ENCODE measurements at places on chromosomes 6 and 20.

DNA sequence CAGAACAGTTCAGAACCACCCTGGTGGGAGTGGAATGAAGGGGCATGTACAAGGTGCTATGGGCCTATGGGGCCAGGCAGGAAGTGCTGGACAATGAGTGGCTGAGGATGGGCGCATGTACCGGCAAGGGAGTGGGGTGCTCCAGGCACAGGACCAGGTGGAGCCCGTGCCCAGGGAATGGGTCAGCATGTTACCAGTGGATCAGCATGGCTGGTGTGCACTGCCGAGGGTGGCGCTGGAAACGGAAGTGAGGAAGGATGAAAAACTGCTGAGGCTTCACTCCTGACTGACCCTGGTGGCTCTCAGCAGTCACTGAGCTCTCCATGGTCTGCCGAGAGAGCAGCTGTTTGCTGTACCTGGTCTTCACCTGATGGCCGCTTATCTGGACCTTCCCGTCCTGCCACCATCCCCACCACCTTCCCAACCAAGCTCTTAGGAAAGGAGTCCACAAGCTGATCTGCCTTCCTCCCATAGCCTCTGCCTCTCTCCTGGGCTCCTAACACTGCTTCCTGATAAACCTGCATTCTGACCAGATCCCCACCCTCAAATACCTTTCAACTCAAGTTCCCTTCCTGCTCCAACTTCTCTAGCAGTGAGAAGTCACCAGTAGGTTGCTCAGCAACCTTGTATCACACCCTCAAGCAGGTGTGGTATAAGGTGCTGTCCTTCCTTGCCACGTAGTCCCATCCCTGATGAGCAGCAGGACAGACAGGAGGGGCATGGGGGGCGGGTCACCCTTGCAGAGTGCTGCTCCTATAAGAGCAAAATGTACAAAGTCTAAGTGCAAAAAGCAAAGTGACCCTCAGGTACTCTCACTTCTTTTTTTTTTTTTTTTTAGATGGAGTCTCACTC lies 7.1 kb downstream of the UQCC2 start:
- no peak for DNase-seq
- H3K27ac ChIP-seq = no peak overlapping the region
- H3K4me3 ChIP-seq = no peak overlapping the region
- no peaks in the 10 kb centered on the region for H3K27me3 ChIP-seq
- peaks cover 24% of the 10 kb centered on the region for H3K36me3 ChIP-seq
- H3K4me1 ChIP-seq = peaks cover 30% of the 10 kb centered on the region

DNA sequence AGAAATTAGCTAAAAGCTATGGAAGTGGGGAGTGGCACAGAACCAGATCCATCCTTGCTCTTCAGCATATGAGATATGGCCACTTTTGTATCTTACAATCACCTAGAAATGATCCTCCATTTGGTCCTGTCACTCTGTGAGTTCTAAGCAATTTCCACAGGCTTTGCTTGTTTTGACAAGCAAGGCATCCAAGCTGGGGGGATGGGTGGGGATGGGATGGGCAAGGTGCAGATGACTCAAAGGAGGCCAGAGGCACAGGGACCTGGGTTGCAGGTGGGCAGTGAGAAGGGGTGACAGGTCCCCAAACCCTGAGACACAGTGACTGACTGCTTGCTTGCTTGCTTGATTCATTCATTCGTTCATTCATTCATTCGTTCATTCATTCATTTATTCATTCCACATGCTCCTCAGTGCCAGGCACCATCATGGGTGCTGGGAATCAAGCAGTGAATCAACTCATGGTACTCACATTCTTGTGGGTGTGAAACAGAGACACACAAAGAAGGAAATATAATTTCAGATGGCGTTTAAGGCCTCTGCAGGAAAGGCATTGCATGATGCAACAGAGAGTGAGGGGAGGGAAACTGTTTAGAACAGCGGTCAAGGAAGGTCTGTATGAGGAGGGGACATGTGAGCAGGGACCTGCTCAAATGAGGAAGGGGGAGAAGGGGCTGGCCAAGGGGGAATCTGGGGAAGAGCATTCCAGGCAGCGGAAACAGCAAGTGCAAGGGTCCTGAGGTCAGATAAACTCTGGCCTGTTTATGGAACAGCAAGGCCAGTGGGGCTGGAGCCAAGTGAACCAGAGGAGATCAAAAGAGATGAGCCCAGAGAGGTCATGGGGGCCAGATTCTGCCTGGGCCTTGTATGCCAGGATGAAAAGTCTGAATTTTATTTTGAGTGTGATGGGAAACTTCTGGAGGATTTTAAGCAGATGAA lies 3.4 kb downstream of the KCNB1 start:
- H3K27me3 ChIP-seq = peaks cover 18% of the 10 kb centered on the region
- H3K4me3 ChIP-seq = no peak overlapping the region
- DNase-seq = no peak
- no peaks in the 10 kb centered on the region for H3K4me1 ChIP-seq
- H3K27ac ChIP-seq = no peak overlapping the region
- H3K36me3 ChIP-seq = no peaks in the 10 kb centered on the region

DNA sequence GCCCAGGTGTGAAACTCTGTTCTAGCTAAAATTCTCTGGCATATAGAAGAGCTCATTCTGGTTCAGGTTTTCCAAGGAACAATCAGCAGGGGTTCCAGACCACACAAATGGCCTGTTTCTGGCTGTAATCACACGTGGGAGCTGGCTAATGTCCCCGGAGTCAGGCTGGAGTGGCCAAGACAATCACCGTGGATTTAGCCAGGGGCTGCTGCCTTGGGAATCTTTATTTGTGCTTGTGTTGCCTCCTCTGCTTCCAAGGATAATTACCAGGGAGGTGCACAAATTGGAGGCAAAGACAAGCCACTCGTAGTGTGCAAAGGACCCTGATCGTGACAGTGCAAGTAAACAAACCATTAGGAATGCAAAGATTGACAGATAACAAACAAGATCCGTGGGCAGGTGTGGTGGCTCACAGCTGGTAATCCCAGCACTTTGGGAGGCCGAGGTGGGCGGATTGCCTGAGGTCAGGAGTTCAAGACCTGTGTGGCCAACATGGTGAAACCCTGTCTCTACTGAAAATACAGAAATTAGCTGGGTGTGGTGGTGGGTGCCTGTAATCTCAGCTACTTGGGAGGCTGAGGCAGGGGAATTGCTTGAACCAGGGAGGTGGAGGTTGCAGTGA lies 77.3 kb downstream of the KCNB1 start:
- H3K27me3 ChIP-seq = peaks cover 6% of the 10 kb centered on the region
- no peak for DNase-seq
- H3K4me1 ChIP-seq = no peaks in the 10 kb centered on the region
- H3K27ac ChIP-seq = no peak overlapping the region
- H3K4me3 ChIP-seq = no peak overlapping the region

GRCh38 chr6:134714113-134714512 lies 235.8 kb downstream of the ALDH8A1 start:
- H3K27ac ChIP-seq = no peak overlapping the region
- H3K36me3 ChIP-seq = no peaks in the 10 kb centered on the region
- H3K4me3 ChIP-seq = no peak overlapping the region

DNA sequence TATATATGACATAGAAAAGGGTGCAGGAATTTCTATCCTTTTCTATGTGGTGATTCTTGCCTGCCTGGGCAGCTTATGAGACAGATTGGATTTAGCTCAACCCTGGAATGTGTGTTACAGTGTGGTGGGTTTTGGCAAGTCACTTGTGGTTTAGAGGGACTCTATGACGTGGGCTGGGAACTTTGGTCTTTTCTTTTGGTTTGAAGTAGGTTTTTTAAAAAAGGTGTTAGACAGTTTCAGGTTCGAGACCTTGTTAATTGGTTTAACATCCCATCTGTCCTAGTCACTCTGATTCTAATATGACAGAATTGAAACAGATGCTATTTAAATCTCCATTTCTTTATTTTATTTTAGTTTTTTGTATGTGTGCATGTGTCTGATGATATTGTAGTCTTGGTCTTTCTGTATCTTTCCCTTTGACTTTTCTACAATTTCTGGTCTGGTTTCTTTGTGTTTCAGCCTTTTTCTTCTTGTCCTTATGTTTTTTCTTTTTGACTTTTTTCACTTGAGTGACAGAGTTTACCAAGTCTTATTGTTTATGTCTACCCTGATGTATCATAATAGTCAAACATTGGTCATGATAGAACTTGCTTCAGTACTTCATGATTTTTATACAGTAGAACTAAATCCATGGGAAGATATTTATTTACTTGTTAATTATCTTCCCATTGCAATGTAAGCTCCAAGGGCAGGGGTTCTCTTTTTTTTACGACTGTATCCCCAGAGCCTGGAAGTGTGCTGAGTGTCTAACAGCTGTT lies 174.3 kb downstream of the CDKAL1 start:
- no peak overlapping the region for H3K27ac ChIP-seq
- DNase-seq = peak; percentile 40
- no peaks in the 10 kb centered on the region for H3K27me3 ChIP-seq
- H3K36me3 ChIP-seq = no peaks in the 10 kb centered on the region
- peaks cover 21% of the 10 kb centered on the region for H3K4me1 ChIP-seq
- no peak overlapping the region for H3K4me3 ChIP-seq

- H3K36me3 ChIP-seq = no peaks in the 10 kb centered on the region
- H3K27me3 ChIP-seq = peaks cover 70% of the 10 kb centered on the region
- no peak overlapping the region for H3K27ac ChIP-seq
- no peak for DNase-seq
- no peak overlapping the region for H3K4me3 ChIP-seq
Observed at GRCh38 chr6:6525933-6526332, 62.6 kb upstream of the LY86 start.

DNA sequence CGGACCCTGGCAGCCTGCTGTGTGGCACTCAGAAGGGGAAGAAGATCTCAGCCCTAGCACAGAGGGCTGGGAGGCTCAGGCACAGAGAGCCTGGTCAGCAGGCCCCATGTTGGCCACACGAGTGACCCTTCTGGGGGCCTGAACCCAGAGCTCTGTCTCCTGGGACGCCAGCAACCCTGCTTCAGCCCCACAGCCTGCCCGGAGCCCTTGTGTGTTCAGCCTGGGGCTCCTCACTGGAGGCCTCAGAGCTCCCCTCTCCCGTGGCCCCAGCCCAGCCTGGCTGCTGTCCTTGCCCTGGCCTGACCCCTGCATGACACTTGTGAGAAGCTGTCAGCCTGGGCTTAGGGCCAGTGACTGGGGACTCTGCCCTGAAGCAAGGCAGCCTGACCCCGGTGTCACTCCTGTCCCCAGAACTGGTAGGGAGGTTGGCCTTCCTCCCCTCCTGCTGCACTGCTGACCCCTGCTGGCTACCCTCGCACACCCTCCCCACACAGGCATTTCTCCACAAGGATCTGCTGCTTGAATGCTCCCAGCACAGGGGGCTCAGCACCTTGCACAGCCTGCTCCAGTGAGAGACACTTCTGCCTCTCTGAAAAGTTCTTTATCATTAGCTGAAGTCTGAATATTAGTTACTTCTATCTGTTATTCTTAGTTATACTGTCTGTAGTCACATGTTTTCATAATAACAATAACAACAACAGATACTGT lies 15.4 kb upstream of the IP6K3 start:
- H3K27ac ChIP-seq = no peak overlapping the region
- H3K27me3 ChIP-seq = no peaks in the 10 kb centered on the region
- no peak overlapping the region for H3K4me3 ChIP-seq
- H3K36me3 ChIP-seq = no peaks in the 10 kb centered on the region
- no peaks in the 10 kb centered on the region for H3K4me1 ChIP-seq
- no peak for DNase-seq

DNA sequence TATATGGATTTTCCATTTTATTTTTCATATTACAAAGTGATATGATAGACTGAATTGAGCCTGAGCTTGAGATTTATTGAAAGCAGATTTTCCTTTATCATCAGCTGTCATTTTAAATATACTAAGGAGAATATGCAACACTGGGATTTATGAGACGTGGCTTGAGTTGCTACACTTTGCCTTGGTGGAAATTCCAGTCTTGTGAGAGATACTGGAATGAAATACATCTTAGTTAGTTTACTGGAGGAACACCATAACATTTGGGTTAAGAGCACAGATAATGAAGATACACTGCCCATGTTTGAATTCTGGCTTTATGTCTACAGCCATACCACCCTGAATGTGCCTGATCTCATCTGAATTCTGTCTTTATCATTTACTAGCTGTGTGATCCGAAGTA lies 86.5 kb upstream of the IFNGR1 start:
- H3K36me3 ChIP-seq = no peaks in the 10 kb centered on the region
- DNase-seq = no peak
- peaks cover 11% of the 10 kb centered on the region for H3K27me3 ChIP-seq
- H3K27ac ChIP-seq = no peak overlapping the region
- H3K4me3 ChIP-seq = no peak overlapping the region

- DNase-seq = no peak
- no peak overlapping the region for H3K27ac ChIP-seq
- H3K4me1 ChIP-seq = no peaks in the 10 kb centered on the region
- no peaks in the 10 kb centered on the region for H3K27me3 ChIP-seq
- no peak overlapping the region for H3K4me3 ChIP-seq
- H3K36me3 ChIP-seq = no peaks in the 10 kb centered on the region
Observed at GRCh38 chr6:97726378-97726777, 443.4 kb upstream of the MMS22L start.

GRCh38 chr6:154433477-154434241 lies 76.8 kb downstream of the CNKSR3 start:
- DNase-seq = no peak
- H3K4me1 ChIP-seq = no peaks in the 10 kb centered on the region
- H3K27ac ChIP-seq = no peak overlapping the region
- H3K4me3 ChIP-seq = no peak overlapping the region

GRCh38 chr6:123604067-123604466 lies 32.7 kb downstream of the TRDN start:
- H3K4me1 ChIP-seq = no peaks in the 10 kb centered on the region
- H3K4me3 ChIP-seq = no peak overlapping the region
- DNase-seq = no peak
- H3K36me3 ChIP-seq = no peaks in the 10 kb centered on the region
- no peak overlapping the region for H3K27ac ChIP-seq

DNA sequence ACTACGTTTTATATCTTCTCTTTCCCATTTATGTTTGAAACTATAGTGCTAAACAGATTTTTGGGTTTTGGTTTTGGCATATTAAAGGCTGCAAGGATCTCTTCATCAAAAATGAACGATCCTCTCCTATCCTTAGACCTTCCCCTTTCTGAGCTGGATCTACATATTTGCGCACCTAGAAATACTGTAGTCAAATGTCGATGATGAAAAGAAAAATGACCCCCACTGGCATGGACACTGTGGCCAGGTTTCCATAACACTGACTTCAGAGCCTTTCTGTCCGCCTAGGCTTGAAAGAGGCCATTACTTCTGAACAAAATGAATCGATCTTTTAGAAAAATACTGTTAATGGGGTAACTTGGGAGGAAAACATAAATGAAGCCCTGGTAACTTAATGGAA lies 5.8 kb downstream of the FLRT3 start:
- H3K4me3 ChIP-seq = no peak overlapping the region
- no peaks in the 10 kb centered on the region for H3K27me3 ChIP-seq
- no peaks in the 10 kb centered on the region for H3K36me3 ChIP-seq
- H3K27ac ChIP-seq = no peak overlapping the region
